Skeletal muscle cell (primary cell): ENCODE measurements at places on chromosomes 1 and 21.

- DNase-seq, result no peak
Measured at GRCh38 chr1:187236199-187236598, 407.4 kb downstream of the PLA2G4A start.

DNA sequence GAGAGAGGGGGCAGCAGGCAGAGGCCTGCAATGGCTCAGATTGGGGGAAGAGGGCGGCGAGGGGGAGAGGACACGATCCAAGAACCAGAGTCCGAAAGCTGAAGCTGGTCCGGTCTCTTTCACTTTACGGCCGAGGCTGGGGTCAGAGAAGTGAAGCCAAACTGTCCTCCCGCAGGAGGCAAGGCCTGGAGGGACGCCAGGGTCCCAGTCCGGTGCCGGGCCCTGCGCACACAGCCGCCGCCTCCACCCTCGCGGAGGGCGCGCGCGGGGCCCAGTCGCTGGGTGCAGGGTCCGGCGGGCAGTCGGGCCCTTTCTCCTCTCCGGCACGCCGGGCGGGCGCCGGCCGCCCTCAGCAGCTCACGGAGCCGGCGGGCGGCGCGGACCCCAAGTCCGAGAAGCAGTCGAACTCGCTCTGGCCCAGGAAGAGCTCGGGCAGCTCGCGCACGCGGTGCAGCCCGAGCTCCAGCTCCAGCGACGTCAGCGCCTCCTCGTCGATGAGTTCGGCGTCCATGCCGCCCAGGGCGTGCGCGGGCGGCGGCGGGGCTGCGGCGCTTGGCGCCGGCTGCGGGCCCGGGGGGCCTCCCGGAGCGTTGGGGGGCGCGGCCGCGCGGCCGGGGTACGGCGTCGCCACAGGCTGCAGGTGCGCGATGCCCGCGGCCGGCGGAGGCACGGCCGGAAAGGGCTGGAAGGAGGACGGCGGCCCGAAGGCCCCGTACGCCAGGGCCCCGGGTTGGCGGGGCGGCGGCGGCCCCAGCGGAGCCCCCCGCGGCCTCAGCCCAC, 749 bp downstream of the CITED4 start:
- no peak for DNase-seq

DNA sequence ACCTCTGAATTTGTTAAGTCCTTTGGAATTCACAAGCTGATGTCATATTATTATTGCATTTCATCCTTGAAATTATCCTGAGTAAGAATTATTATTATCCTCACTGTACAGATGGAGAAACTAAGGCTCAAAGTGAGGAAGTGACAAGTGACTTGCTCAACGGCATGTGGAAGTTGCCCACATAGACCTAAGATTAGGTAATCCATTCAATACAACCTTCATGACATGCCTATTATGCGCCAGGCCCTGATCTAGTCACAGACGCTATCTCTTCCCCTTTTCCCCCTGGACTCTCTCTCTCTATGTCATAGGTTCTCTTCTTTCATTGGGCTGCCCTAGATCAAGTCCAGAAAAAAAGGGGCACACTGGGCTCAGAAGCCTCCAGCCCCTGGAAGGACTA, 84.9 kb upstream of the KCNK2 start:
- DNase-seq, result no peak

DNA sequence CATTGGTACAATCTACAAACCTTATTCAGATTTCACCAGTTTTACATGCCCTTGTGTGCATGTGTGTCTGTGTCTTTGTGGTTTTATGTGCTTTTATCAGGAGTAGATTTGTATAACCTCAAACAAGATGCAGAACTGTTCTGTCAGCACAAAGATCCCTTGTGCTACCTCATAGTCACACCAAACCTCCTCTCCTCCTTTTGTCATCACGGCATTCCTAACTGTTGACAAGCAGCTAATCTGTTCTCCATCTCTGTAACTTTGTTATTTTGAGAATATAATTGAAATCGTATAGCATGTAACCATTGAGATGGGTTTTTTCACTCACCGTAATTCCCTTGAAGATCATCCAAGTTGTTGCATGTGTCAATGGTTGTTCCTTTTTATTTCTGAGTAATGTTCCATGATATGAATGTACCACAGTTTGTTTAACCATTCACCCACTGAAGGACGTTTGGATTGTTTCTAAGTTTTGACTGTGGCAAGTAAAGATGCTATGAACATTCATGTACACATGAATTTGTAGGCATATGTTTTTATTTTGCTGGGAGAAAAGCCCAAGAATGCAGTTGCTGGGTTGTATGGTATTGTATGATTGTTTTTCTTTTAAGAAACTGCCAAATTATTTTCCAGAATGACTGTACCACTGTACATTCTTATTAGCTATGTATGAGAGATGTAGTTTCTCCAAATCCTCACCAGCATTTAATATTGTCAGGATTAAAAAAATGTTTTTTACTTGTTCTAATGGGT, 78.1 kb upstream of the B3GALT2 start:
- no peak for DNase-seq

- DNase-seq, result no peak
Measured at GRCh38 chr1:76680651-76681050, 186.6 kb upstream of the ST6GALNAC5 start.
